Fibroblast of skin of left biceps (primary cell): ENCODE measurements at places on chromosomes 2 and 18.
A peak's percentile ranks its signal among the peaks of the same experiment; 100 is the strongest.

DNA sequence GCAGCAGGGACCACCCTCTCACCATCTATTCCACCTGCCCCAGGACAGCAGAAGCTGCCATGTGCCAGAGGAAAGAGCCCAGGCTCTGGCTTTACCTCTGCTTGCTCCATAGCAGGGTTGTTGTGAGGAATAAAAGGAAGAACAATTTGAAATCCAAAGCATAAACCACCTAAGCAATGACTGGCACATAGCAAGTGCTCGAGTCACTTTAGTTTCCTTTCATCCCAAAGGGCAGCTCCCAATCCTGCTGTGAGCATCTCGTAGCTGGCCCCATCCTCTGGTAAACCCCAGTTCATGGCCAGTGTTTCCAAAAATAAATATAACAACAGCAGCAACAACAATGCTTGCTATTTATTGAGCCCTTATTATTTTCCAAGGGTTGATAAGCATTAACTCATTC lies 923.5 kb downstream of the EPHA4 start:
- DNase-seq = no peak

- DNase-seq = peak; percentile 73
Observed at GRCh38 chr18:62877411-62878221, 162.3 kb downstream of the PHLPP1 start.

DNA sequence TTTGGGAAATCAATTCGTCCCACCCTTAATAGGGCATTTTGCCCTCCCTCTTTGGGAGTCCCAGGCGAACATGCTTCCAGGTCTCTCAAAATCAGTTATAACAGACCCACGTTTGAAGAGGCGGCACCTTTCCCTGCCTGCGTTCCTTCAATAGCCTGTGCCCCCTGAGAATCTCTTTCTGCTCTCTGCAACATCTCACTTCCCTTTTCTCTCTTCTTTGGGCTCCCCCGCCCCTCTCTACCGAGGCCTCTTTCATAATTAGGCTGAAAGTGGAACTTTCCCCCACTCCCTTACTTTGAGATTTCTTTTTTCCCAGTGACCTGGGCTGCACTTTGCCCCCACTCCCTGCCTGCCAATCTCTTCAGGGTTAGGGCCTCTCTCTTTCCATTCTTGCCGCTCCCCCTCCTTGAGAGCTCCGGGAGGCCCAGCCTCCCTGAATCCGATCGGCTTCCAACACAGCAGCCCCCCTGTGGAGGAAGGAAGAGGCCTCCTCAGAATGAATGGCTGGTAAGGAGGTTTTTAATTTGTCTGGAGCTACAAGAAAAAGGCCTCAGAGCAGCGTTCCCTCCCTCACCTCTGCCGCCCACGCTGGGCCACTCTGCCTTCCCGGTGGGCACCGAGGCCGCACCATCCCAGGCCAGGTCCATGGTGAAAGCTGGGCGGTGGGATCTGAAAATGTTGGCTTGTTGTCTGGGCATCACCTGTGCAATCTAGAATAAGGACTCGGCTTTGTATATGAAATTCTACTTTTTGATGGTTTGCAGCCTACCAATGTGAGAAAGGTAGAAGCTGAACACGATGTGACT lies 162.6 kb upstream of the SIX3 start:
- DNase-seq = no peak

DNA sequence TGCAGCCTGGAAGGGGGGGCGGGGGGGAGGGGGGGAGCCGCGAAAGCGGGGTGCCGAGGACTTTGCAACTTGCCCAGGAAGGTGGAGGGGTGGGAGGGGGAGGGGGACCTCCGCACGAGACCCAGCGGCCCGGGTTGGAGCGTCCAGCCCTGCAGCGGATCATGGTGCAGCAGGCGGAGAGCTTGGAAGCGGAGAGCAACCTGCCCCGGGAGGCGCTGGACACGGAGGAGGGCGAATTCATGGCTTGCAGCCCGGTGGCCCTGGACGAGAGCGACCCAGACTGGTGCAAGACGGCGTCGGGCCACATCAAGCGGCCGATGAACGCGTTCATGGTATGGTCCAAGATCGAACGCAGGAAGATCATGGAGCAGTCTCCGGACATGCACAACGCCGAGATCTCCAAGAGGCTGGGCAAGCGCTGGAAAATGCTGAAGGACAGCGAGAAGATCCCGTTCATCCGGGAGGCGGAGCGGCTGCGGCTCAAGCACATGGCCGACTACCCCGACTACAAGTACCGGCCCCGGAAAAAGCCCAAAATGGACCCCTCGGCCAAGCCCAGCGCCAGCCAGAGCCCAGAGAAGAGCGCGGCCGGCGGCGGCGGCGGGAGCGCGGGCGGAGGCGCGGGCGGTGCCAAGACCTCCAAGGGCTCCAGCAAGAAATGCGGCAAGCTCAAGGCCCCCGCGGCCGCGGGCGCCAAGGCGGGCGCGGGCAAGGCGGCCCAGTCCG lies 540 bp downstream of the SOX11 start:
- no peak for DNase-seq

DNA sequence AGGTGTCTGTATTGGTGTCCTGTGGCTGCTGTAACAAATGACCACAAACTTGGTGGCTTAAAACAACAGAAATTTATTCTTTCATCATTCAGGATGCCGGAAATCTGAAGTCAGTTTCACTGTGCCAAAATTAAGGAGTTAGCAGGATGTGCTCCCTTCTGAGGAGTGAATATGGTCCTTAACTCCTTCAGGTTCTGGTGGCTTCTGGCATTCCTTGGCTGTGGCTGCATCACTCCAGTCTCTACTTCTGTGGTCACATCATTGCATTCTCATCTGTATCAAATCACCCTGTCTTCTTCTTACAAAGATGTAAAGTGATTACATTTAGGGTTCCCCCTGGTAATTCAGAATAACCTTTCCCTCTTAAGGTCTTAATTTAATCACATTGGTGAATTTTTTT lies 12.6 kb downstream of the GPD2 start:
- no peak for DNase-seq

DNA sequence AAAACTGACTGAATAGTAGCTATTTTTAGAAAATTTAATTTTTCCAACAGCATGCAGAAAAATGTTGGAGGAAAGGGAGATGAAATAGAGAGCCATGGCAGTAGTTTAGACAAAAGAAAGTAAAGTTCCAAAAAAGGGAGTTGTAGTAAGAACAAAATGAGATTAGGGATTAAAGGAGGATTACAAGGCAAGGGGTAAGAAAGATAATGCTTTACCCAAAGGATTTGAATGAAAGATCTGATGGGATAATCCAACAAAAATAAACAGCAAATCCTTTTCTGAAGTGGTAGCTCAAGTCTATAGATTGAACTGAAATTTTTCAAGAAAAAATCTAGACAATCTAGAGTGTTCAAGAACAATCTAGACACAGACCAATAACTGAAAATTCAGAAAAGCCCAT lies 644.3 kb upstream of the FSHR start:
- no peak for DNase-seq

DNA sequence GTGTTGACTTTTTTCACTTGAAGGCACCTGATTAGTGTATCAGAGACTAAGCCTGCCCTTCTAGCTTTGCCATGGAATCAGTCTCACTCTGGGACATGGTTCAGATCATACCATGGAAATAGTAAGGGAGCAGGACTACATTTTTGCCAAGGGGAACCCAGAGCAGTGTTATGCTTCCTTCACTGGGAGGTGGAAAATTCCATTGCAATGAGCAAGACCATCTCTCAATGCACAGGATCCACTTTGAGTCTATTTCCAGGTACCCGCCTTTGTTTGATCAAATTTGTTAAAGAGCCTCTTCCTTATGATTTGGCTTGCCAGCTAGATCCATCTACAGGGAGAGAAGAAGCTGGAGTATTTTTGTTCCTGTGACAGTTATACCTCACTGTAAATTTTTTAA lies 395.8 kb downstream of the MTX2 start:
- no peak for DNase-seq

GRCh38 chr2:185785156-185785555 lies 46.6 kb downstream of the FSIP2 start:
- no peak for DNase-seq
